ENCODE measurements at places on chromosomes 4 and X. TPM values are rescaled to one million over a fixed set of nuclear protein-coding genes. Genes with fewer than 3 reads are reported as not detected.

DNA sequence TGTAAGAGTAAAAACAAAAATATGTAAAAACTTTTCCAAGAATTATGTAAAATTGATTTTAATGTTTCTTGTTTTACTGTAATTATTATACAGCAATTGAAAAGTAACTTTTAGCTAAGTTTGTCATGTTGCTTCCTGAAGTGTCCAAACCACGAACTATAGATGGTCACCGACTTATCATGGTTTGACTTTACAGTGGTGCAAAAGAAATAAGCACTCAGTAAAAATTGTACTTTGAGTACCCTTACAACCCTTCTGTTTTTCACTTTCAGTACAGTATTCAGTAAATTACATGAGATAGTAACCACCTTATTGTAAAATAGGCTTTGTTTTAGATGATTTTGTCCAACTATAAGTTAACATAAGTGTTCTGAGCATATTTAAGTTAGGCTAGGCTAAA is 93.8 kb downstream of the SLC10A6 start:
- no peaks in the 10 kb centered on the region for H3K4me1 ChIP-seq
- no peaks in the 10 kb centered on the region for H3K36me3 ChIP-seq
- no peak overlapping the region for H3K27ac ChIP-seq
- no peak overlapping the region for H3K4me3 ChIP-seq
- DNase-seq: no peak

DNA sequence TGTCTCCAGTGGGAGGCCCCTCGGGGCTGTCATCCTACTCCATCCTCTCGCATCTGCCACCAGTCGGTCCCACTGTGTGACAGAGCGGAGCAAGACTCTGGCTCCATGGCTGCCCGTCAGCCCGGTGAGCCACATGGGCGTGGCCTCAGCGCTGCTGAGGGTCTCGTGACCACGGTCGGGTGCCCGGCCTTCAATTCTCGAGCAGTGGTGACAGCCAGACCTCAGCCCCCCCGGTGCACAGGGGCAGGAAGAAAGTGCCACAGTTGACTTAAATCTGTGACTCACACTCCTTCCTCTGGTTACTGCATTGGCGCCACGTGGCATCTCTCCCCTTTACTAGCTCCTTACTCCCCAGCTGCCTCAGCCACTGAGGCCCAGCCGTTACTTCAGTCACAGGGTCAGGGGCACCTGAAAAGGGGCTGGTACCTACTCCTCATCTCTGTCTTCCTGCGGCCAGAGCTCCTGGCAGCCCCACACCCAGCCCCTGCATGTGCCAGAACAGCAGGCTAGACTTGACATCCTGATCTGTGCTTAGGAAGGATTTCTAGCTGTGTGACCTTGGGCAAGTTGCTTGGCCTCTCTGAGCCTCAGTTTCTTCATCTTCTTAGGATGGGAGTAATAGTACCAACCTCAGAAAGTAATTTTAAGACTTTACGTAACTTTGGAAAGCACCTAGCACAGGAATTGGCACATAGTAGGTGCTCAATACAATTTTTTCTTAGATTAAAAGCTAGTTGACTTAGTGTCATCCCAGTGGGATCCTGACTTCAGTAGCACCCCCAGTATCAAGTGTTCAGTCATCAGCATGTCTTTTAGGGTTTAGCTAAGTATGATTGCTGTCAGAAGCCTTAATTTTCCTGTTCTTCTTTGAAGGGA is 66.1 kb downstream of the TNIP2 start:
- peaks cover 83% of the 10 kb centered on the region for H3K36me3 ChIP-seq
- no peak overlapping the region for H3K4me3 ChIP-seq
- DNase-seq: no peak
- no peaks in the 10 kb centered on the region for H3K4me1 ChIP-seq

- H3K36me3 ChIP-seq: no peaks in the 10 kb centered on the region
- no peak overlapping the region for H3K4me3 ChIP-seq
- H3K27me3 ChIP-seq: no peaks in the 10 kb centered on the region
- no peak overlapping the region for H3K27ac ChIP-seq
Observed at GRCh38 chrX:141904262-141904661, 568 bp downstream of the MAGEC1 start.

DNA sequence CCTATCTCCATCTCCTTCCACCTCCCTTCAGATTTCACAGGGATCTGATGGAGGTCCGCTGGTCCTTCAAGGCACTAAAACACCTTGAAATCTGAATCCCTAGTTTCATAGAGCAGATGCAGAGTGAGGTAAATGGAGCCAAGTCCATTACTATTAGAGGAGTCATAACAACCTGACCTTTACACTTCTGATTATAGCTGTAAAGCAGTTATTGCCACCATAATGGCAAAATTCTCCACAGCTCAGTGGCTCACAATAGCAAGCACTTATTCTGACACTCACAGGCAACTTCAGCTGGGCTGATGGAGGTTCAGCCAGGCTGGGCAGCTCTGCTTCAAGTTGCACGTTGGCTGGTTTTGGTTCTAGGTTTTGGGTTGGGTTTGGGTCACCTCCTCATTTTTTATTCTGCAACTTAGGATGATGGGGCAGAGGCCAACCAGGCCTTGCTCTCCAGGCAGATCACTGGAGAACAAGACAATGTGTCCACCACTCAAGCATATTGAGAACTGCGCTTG is 51.4 kb upstream of the LRAT start:
- no peaks in the 10 kb centered on the region for H3K4me1 ChIP-seq
- no peak overlapping the region for H3K27ac ChIP-seq
- H3K36me3 ChIP-seq: no peaks in the 10 kb centered on the region
- no peak overlapping the region for H3K4me3 ChIP-seq

- no peak overlapping the region for H3K27ac ChIP-seq
- DNase-seq: no peak
- peaks cover 15% of the 10 kb centered on the region for H3K4me1 ChIP-seq
- H3K27me3 ChIP-seq: peaks cover 52% of the 10 kb centered on the region
- H3K4me3 ChIP-seq: no peak overlapping the region
Observed at GRCh38 chr4:144645102-144645630, 790 bp upstream of the HHIP start.

DNA sequence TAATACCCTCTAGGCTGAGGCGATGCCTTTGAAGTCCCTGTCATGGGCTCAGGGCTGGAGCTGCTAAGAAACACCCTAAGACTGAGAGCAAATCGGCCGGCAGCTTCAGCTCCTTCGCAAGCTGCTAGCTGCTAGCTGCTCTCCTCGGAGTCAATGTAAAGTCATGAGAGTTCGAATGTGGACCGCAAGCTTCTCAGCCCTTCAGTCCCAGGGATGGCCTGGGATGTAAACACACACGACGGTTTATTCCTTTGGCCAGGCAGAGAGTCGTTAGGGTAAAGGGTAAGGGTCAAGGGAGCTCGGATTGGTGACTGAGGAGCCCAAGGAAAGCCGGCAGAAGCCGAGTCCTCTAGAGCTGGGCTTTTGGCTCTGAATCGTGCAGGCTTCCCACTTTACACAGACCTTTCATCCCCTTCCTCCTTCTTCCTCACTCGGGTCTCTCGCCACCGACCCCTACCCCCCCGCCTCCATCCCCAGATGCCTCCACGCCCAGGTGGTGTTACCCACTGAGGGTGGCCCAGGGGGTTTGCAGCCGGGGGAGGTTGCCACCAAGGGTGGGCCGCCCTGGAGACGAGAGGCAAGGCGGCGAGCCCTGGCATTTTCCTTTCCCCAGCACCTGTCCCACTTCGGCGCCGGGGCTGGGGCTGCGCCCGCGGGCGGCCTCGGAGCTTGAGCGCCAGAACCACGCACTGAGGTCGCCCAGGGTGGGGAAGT is 3.1 kb upstream of the BCORL1 start:
- no peak overlapping the region for H3K4me3 ChIP-seq
- no peaks in the 10 kb centered on the region for H3K36me3 ChIP-seq
- H3K27ac ChIP-seq: no peak overlapping the region
- no peak for DNase-seq
- peaks cover 28% of the 10 kb centered on the region for H3K4me1 ChIP-seq

DNA sequence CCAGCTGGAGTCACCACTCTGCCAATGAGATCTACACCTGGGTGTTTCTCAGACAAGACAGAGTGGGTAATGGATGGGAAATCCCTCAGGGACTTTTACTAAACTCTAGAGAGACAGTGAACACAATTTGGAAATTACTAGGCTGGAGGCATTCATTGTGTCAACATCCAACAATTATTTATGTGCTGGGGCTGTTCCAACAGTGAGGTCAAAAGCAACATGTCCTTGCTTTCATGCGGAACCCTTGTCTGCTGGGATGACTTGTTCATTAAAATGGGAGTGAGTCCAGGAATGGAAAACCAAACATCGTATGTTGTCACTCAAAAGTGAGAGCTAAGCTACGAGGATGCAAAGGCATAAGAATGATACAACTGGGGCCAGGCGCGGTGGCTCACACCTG is 54.0 kb downstream of the DRD5 start:
- no peak for DNase-seq
- H3K27me3 ChIP-seq: no peaks in the 10 kb centered on the region
- H3K27ac ChIP-seq: no peak overlapping the region
- no peaks in the 10 kb centered on the region for H3K4me1 ChIP-seq
- H3K36me3 ChIP-seq: no peaks in the 10 kb centered on the region

DNA sequence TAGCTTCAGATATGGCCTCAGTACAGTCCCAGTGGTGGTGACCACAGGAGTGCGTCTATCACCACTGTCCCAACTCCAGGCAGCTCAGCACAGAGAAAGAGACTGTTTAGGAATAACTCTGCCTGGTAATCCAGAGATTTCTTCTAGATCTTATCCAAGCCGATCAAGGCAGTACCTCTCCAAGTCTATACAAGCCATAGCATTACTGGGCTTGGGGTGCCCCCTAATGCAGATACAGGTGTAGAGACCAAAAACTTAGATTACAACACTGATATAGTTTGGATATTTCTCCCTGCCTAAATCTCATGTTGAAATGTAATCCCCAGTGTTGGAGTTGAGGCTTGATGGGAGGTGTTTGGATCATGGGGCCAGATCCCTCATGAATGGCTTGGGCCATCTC is 100.9 kb downstream of the PTCHD1 start:
- H3K4me3 ChIP-seq: no peak overlapping the region
- DNase-seq: no peak
- no peak overlapping the region for H3K27ac ChIP-seq
- no peaks in the 10 kb centered on the region for H3K27me3 ChIP-seq

DNA sequence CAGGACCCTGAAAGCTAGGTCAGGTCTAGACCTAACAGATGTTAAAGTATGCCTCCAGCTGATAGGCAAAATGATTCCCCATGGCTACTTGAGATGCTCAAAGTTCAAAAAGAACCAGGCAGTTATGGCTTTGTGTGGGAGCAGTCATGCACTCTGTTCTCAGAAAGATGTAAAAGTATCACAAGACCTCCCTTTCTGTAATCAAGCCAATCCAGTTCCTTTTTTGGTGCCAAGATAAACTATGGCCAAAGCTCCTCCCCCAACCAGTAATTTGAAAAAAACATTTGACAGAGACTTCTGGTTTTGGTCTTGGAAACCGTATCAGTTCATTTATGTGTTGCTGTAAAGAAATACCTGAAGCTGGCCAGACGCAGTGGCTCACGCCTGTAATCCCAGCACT is 340.9 kb downstream of the CHIC1 start:
- DNase-seq: no peak
- no peak overlapping the region for H3K27ac ChIP-seq
- no peaks in the 10 kb centered on the region for H3K4me1 ChIP-seq
- H3K4me3 ChIP-seq: no peak overlapping the region
- no peaks in the 10 kb centered on the region for H3K36me3 ChIP-seq
- no peaks in the 10 kb centered on the region for H3K27me3 ChIP-seq

AKAP4 gene
- not detected for total RNA-seq

DNA sequence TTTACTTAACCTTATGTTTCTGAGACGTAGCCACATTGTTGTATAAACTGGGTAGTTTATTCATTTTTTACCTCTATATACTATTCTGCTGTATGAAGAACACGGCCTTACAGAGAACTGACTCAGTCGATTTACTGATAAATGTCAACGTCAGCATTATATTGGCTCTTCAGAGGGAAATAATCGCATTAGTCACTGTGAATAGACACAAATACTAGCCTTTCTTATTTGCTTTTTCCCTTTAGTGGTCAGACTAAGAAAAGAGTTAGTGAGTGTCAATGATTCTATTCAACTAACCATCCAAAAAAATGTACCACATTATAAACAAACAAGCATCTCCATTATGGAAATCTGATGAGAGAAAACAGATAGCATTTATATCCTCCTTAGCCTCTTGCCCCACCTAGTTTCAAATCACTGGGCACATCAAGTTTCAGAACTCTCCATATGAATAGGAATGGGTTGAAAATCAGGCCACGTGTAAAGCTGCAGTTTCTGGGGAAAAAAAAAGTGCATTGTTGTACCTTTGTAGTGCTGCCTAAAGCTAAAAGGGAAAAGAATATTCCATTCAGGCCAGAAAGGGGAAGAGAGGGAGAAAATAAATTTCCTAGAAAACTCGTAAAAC is 146.7 kb upstream of the VCX3A start:
- no peaks in the 10 kb centered on the region for H3K36me3 ChIP-seq
- no peaks in the 10 kb centered on the region for H3K4me1 ChIP-seq
- H3K27me3 ChIP-seq: no peaks in the 10 kb centered on the region
- no peak overlapping the region for H3K27ac ChIP-seq
- DNase-seq: no peak
- no peak overlapping the region for H3K4me3 ChIP-seq

GRCh38 chr4:7050481-7051143 is 7.4 kb downstream of the TADA2B start:
- no peak overlapping the region for H3K27ac ChIP-seq
- no peak for DNase-seq
- H3K4me1 ChIP-seq: peaks cover 74% of the 10 kb centered on the region
- no peak overlapping the region for H3K4me3 ChIP-seq
- no peaks in the 10 kb centered on the region for H3K27me3 ChIP-seq

GRCh38 chr4:175562542-175562941 is 249.5 kb downstream of the GPM6A start:
- H3K4me3 ChIP-seq: no peak overlapping the region
- no peaks in the 10 kb centered on the region for H3K4me1 ChIP-seq
- no peaks in the 10 kb centered on the region for H3K36me3 ChIP-seq
- H3K27me3 ChIP-seq: no peaks in the 10 kb centered on the region

DNA sequence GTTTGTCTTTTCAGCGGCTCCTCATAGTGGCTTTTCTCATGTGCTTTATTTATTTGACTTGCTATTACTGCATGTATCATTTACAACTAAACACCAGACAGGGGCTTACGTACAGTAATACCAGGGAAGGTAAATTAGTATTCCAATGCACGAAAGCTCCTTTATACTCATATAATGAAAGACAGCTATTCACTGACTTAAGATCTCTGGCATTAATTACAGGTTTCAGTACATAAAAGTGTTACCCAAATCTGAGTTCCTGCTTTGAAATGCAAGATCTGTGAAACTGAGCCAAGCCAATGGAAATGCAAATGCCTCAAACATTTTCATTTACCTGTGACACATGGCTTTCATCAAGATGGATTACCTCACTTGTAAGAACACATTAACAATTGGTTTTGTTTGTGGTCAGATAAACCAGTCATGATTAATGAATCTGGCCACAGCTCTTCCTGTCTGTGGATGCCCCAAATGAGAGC is 107.2 kb downstream of the ANAPC4 start:
- no peak for DNase-seq
- H3K36me3 ChIP-seq: no peaks in the 10 kb centered on the region
- H3K27ac ChIP-seq: no peak overlapping the region
- no peak overlapping the region for H3K4me3 ChIP-seq
- H3K27me3 ChIP-seq: no peaks in the 10 kb centered on the region

SNCA gene
- total RNA-seq: not detected

GRCh38 chr4:4603592-4603991 is 61.7 kb upstream of the STX18 start:
- no peak overlapping the region for H3K4me3 ChIP-seq
- no peaks in the 10 kb centered on the region for H3K4me1 ChIP-seq
- DNase-seq: no peak
- no peaks in the 10 kb centered on the region for H3K27me3 ChIP-seq
- H3K27ac ChIP-seq: no peak overlapping the region
- H3K36me3 ChIP-seq: no peaks in the 10 kb centered on the region

GRCh38 chr4:6527683-6528595 is 47.0 kb upstream of the MAN2B2 start:
- H3K27me3 ChIP-seq: no peaks in the 10 kb centered on the region
- no peaks in the 10 kb centered on the region for H3K36me3 ChIP-seq
- no peak for DNase-seq
- H3K4me3 ChIP-seq: no peak overlapping the region
- H3K27ac ChIP-seq: no peak overlapping the region

All from CD4-positive, alpha-beta T cell (primary cell).